Stomach (tissue), 19 donors: ENCODE measurements at places on chromosomes 2 and 18. TPM values are rescaled to one million over a fixed set of nuclear protein-coding genes. Genes with fewer than 3 reads are reported as not detected.

DNA sequence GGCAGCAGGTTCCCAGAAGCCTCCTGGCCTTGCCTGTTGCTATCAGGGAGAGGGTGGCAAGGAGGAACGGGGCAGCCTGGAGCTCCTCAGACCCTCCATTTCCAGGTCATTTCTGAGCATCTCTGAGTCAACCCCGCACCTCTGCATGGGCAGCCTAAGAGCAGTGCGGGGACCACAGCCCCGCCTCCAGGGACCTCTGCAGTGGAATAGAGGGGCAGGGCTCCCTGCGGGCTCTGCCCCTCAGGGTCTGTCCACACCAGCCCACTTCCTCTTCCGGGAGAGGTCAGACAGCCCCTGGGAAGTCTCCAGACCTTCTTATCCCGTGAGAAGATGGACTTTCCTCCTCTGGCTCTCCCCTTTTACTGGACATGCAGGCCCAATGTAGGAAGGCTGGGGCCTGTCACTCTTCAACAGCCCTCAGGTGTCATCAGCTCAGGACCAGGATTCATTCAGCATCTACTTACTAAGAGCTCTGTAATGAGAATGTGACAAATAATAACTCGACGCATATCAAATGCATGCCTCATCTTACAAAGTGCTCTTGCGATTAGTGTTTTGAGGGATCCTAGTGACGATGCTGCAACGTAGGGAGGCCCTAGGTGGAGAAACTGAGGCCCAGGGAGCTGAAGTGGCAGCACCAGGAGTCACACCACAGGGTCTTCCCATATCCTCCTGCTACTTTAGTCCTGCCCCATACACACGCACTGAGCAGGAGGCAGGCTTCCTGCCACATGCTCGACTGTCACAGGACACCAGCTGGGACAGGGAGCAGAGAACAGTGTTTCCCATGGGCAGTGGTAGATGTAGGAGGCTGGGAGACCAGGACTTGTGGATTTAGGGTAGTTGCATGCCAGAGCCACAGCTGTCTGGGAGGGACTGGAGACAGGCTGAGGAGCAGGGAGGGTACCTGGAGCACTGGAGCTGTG is 28.0 kb downstream of the SH2D6 start:
- no peak for DNase-seq
- no peaks in the 10 kb centered on the region for H3K27me3 ChIP-seq
- H3K4me1 ChIP-seq, result peaks cover 21% of the 10 kb centered on the region

The PLGLB1 gene
- polyA plus RNA-seq, result 0.50 TPM

The MROH2A gene
- 1.1 TPM for polyA plus RNA-seq

The UCN gene
- 3.5 TPM for polyA plus RNA-seq

The QPCT gene
- 4.4 TPM for polyA plus RNA-seq
